Activated CD4-positive, alpha-beta memory T cell treated with anti-CD3 and anti-CD28 coated beads for 36 hours (primary cell): ENCODE measurements at places on chromosomes 5 and 9. TPM values are rescaled to one million over a fixed set of nuclear protein-coding genes. Genes with fewer than 3 reads are reported as not detected.

The CDKN2A gene
- total RNA-seq, result 3.9 TPM

DNA sequence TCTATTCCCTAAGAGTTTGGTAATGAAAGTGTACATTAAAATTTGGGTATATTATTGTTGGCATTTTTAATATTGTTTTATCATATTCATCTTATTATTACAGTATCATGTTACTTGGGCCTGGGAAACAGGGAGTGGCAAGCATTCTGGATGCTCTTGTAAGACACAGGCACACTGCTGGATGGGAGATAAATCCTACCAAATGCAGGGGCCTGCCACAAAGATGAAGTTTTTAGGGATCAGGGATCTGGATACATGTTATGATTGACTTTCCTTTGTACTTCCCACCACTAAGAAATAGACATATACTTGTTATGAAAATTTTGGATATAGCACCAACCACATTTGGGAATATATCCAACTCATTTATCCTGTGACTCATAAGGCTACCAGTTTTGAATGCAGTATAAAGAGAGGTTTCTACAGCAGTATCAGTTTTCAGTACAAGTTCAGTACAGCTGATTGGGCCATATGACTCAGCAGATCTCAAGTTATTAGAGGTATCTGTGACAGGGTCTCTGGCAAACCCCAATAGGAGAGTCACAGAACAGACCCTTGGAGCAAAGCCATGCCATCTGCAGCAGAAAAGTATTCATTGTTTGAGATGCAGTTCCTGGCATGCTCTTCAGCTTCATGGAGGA, 360.1 kb downstream of the DMAC1 start:
- H3K27ac ChIP-seq, result no peak overlapping the region
- H3K4me1 ChIP-seq, result no peaks in the 10 kb centered on the region
- no peaks in the 10 kb centered on the region for H3K36me3 ChIP-seq
- H3K27me3 ChIP-seq, result peaks cover 4% of the 10 kb centered on the region
- no peak overlapping the region for H3K4me3 ChIP-seq
- DNase-seq, result no peak

DNA sequence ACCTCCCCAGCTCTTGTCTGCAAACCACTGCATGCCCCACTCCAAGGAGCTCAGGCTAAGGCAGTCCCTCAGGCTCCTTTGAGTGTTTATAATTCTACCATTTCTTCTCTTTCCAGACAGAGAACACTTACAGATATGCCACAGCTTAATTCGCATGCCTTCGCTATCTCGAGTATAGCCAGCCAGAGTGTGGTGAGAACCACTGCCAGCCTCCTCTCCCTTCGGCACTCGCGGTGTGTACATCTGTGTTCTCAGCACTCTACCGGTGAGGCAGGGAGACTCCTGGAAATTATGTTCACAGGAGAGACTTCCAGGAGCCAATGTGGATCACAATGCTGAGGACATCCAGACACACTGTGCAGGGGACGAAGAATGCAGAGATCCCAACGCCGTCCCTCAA, 143.7 kb upstream of the IRX1 start:
- no peak overlapping the region for H3K27ac ChIP-seq
- no peaks in the 10 kb centered on the region for H3K27me3 ChIP-seq
- H3K36me3 ChIP-seq, result no peaks in the 10 kb centered on the region
- H3K4me1 ChIP-seq, result no peaks in the 10 kb centered on the region

DNA sequence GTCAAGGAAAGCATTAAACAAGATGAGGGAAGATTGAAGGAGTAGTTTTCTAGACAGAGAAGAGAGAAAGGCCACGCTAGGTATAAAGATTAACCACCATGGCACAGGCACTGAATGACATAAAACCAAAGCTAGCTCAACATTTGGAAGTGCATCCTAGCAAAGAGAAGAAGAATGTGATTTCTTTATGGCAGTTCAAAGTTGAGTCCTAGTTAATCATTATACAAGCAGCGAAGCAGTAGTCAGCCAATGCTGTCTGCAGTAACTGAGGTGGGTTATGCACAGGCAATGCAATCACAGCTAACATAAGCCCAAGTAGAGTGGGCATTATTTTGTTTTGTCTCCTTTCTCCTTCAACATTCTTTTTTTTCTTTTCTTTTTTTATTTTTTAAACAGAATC, 24.0 kb upstream of the ANKRD31 start:
- H3K4me1 ChIP-seq, result no peaks in the 10 kb centered on the region
- H3K27me3 ChIP-seq, result peaks cover 18% of the 10 kb centered on the region
- no peak overlapping the region for H3K27ac ChIP-seq

GRCh38 chr5:173922527-173922926, 34.4 kb downstream of the CPEB4 start:
- no peaks in the 10 kb centered on the region for H3K36me3 ChIP-seq
- no peak overlapping the region for H3K27ac ChIP-seq
- H3K4me1 ChIP-seq, result peaks cover 8% of the 10 kb centered on the region
- no peak for DNase-seq
- H3K4me3 ChIP-seq, result no peak overlapping the region

The DDX4 gene
- not detected for total RNA-seq

DNA sequence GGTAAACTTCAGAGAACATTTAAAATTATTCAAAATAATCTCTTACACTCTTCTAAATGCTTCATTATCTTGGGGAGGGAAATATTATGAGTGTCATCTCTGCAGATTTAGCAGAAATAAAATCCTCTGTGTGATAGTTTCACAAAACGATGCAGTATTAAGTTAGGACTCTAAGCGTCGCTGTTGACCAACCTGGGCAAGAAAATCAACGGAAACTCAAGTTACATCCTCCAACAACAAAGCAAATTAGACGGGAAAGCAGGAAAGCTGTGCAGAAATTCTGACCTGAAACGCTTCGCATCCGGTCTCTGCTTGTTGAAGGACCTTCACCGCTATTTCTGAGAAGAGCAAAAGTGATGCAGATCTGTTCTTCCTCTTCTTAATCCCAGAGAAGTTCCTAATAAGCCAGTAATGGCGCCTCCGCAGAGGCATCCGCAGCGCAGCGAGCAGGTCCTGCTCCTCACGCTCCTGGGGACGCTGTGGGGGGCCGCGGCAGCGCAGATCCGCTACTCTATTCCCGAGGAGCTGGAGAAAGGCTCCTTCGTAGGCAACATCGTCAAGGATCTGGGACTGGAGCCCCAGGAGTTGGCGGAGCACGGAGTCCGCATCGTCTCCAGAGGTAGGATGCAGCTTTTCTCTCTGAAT, at the start of gene PCDHGA6:
Gene PCDHGA6 (plus strand): TSS at position 219 of the 645 bp plus-strand sequence. CDS start 193 bp downstream, at position 412.
- no peak within 1 kb of the TSS for H3K27ac ChIP-seq
- H3K36me3 ChIP-seq, result peaks cover 26% of the 10 kb centered on the region
- H3K4me3 ChIP-seq, result peak within 1 kb of the TSS; percentile 27
- peaks cover 5% of the 10 kb centered on the region for H3K4me1 ChIP-seq
- peaks cover 39% of the 10 kb centered on the region for H3K27me3 ChIP-seq

DNA sequence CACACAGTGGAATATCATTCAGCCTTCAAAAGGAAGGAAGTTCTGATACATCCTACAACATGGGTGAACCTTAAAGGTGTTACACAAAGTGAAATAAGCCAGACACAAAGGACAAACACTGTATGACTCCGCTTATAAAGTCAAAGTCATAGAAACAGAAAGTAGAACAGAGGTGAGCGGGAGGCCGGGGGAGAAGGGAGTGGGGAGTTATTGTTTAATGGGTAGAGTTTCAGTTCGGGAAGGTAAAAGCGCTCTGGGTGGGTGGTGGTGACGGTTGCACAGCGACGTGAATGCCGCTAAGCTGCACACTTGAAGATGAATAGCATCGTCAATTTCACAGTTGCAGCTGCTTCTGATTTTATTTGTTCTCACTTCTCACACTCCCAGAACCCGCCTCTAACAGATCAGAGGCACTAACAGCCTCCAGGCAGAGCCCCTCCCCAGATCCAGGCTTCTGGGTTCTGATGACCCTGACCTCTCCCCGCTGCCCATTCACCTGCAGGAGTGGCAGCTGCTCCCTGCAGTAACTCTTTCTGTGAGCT, 34.1 kb downstream of the BNIP1 start:
- H3K27ac ChIP-seq, result no peak overlapping the region
- DNase-seq, result peak; percentile 65
- peaks cover 15% of the 10 kb centered on the region for H3K4me1 ChIP-seq
- peaks cover 3% of the 10 kb centered on the region for H3K36me3 ChIP-seq
- H3K27me3 ChIP-seq, result peaks cover 3% of the 10 kb centered on the region

GRCh38 chr5:3382151-3382550, 213.5 kb upstream of the IRX1 start:
- no peak overlapping the region for H3K27ac ChIP-seq
- no peaks in the 10 kb centered on the region for H3K4me1 ChIP-seq
- H3K27me3 ChIP-seq, result no peaks in the 10 kb centered on the region
- H3K36me3 ChIP-seq, result no peaks in the 10 kb centered on the region
- DNase-seq, result no peak

- DNase-seq, result no peak
- H3K27me3 ChIP-seq, result no peaks in the 10 kb centered on the region
- no peak overlapping the region for H3K4me3 ChIP-seq
- H3K4me1 ChIP-seq, result no peaks in the 10 kb centered on the region
- no peak overlapping the region for H3K27ac ChIP-seq
- no peaks in the 10 kb centered on the region for H3K36me3 ChIP-seq
Measured at GRCh38 chr5:124253203-124253810, 493.1 kb downstream of the ZNF608 start.

The LECT2 gene
- not detected for total RNA-seq

The GNA14 gene
- total RNA-seq, result not detected

The TRPM3 gene
- total RNA-seq, result not detected

DNA sequence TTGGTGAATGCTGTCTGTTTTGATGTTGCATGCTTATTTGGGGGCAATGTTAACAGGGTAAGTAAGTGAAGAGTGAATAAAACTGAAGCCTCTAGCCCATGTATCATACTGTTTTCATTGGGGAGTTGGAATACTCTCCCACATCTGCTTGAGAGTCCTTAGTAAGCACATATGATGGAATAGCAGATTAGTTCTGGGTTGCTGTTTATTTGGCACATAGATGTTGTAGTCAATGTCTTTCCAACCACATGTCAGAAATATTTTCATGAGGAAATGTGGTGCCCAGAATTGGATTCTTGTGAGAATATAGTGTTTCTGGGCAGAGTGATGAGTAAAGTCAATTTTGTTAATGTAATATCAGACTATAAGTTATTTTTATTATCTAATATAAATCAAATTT, 611.7 kb upstream of the FTMT start:
- DNase-seq, result no peak
- no peaks in the 10 kb centered on the region for H3K36me3 ChIP-seq
- no peaks in the 10 kb centered on the region for H3K4me1 ChIP-seq
- no peak overlapping the region for H3K4me3 ChIP-seq
- no peaks in the 10 kb centered on the region for H3K27me3 ChIP-seq

The CDO1 gene
- total RNA-seq, result 0.31 TPM

GRCh38 chr9:73039271-73040263, 86.7 kb upstream of the ALDH1A1 start:
- peaks cover 4% of the 10 kb centered on the region for H3K27me3 ChIP-seq
- no peak for DNase-seq
- no peaks in the 10 kb centered on the region for H3K4me1 ChIP-seq

GRCh38 chr9:127990554-127990953, 9.8 kb upstream of the EEIG1 start:
- no peak for DNase-seq
- H3K4me1 ChIP-seq, result peaks cover 12% of the 10 kb centered on the region
- H3K36me3 ChIP-seq, result no peaks in the 10 kb centered on the region
- no peaks in the 10 kb centered on the region for H3K27me3 ChIP-seq
- H3K27ac ChIP-seq, result no peak overlapping the region

The RGS3 gene
- 57.7 TPM for total RNA-seq

The IL3 gene
- 23.3 TPM for total RNA-seq

The UBE2QL1 gene
- total RNA-seq, result not detected

- H3K27me3 ChIP-seq, result peaks cover 33% of the 10 kb centered on the region
- peak; percentile 80 for DNase-seq
- peaks cover 15% of the 10 kb centered on the region for H3K4me1 ChIP-seq
- peaks cover 1% of the 10 kb centered on the region for H3K36me3 ChIP-seq
Measured at GRCh38 chr5:176611435-176611834, 1.5 kb upstream of the GPRIN1 start.

- DNase-seq, result no peak
- no peaks in the 10 kb centered on the region for H3K27me3 ChIP-seq
- H3K27ac ChIP-seq, result no peak overlapping the region
- H3K36me3 ChIP-seq, result peaks cover 16% of the 10 kb centered on the region
- no peak overlapping the region for H3K4me3 ChIP-seq
Measured at GRCh38 chr9:3585606-3586005, 59.8 kb upstream of the RFX3 start.

The DDX41 gene
- total RNA-seq, result 145 TPM

The EGFLAM gene
- total RNA-seq, result not detected

DNA sequence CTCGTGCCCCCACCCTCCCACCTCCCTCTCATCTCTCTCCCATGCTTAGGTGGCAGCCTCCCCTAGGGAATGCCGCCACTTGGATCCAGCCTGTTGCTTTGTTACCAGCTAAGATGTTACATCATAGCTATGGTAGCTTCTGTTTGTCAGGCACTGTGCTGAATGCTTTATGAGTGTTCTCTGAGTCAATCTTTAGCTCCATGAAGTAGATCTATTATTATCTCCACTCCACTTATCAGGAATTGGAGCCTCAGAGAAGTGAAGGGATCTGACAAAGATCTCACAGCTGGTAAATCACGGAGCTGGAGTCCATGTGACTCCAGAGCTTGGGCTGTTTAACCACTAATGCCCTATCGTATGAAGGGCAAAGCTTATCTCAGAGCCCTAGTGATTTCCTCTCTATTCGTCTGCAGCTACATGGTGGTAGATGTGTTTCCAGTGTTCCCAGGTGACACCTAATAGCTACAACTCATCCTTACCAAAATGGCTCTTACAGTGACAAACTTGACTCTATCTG, 54.1 kb downstream of the GARNL3 start:
- H3K36me3 ChIP-seq, result no peaks in the 10 kb centered on the region
- peaks cover 5% of the 10 kb centered on the region for H3K27me3 ChIP-seq
- H3K4me3 ChIP-seq, result no peak overlapping the region

DNA sequence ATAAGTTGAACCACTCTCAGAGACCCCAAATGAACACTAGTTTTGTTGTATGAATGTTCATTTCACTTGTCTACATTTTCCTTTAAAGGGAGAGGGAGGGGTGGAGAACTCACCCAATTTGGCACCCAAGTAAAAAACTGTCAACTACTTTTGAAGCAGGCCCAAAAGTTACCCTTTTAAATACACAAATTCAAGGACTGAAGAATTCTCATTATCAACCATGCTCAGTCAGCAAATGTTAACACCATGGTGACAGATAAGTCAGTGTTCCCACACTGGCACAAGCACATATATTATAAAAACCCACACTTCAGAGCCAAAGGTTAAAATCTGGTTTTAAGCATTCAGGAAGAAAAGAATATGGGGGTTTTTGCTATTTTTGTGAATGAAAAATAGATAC, 31.6 kb downstream of the CSNK1A1 start:
- H3K4me3 ChIP-seq, result no peak overlapping the region
- no peak for DNase-seq
- peaks cover 50% of the 10 kb centered on the region for H3K36me3 ChIP-seq
- H3K4me1 ChIP-seq, result peaks cover 78% of the 10 kb centered on the region

The ACSL6 gene
- 5.6 TPM for total RNA-seq

GRCh38 chr5:91983869-91984268, 600.8 kb upstream of the ARRDC3 start:
- H3K27ac ChIP-seq, result no peak overlapping the region
- H3K4me1 ChIP-seq, result no peaks in the 10 kb centered on the region
- H3K27me3 ChIP-seq, result no peaks in the 10 kb centered on the region
- no peak for DNase-seq
